Effector CD4-positive, alpha-beta T cell (primary cell): ENCODE measurements at places on chromosomes 5 and 9.

- DNase-seq, result no peak
Observed at GRCh38 chr5:153626836-153627235, 136.4 kb downstream of the GRIA1 start.

- no peak for DNase-seq
Observed at GRCh38 chr5:142717582-142718215, 31.8 kb upstream of the FGF1 start.

DNA sequence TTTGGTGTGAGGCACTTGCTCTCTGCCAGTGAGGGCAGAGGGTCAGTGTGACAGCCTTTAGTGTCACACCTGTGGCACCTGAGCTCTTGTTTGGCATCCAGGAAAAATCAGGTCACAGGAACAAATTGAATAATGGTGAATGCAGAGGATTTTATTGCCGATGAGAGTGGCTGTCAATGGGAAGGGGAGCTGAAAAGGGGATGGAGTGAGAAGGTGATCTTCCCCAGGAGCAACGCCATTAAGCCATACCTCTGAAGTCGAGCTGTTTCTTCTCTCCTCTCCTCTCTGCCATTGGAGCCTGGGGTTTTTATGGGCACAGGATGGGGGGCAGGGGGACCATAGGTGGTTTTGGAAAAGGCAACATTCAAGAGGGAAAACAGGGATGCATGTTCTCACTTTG lies 2.4 kb upstream of the HSD17B4 start:
- no peak for DNase-seq

DNA sequence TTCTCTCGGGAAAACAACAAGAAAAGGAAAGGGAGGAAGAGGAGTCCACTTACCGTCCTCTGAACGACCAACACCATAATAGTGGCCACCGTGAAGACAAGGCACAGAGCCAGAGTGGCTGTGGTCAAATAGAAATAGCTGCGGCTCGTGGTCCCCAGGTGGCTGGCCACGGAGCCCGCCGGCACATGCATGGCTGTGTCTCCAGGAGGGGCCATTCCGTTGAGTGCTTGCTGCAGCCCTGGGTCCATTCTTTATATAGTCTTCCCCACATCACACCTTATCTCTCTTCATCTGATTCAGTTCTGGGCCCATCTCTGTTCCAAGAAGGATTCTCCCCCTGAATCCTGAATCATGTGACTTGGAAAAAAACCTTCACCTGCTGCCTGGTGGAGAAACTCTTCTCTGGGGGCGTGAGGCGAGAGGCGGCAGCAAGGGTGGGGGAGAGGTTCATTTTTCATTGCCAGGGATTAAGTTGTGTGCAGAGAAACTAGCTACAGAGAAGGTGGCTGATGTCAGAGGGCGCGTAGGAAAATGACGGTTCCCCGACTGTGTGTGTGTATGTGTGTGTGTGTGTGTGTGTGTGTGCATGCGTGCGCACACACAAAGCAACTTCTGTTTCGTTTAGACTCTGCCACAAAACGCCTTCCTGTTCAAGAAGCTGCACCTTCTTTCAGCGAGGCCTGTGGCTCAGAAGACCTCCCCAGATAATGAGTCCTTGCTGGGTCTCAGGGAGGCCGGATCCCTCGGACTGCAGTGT lies at the start of gene TNFSF8:
TNFSF8 (minus strand) TSS at position 536 of the 757 bp plus-strand sequence; CDS start at position 248, 288 bp downstream.
- peak; percentile 47 for DNase-seq
